Hindlimb muscle (tissue), 1 donor: ENCODE measurements at places on chromosomes 3 and 15.

- no peak for DNase-seq
These were observed 444.7 kb downstream of the ERC2 start for GRCh38 chr3:56023546-56023945.

- no peak for DNase-seq
These were observed 112.7 kb downstream of the NFKBIZ start for GRCh38 chr3:101962055-101962454.

DNA sequence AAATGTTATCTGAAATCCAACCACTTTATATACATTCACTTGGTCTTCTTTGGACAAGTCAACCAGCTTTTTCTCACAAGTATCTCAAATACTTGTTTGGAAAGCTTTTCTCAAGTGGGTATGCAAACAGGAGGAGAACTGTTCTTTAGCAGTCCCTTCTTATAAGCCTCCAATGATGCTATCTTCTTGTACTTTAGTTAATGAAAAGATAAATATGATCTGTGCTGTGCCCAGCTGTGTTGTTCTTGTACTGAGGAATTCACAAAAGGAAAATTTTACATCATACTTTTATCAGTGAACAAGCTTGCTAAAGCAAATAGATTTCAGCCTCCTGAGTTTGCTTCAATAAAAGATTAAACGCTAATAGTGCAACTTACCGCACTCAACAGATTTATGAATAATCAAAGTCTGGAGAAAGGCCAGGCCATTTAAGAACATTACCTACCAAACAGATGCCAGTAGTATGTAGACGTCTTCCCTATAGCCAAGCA lies 395.2 kb downstream of the MECOM start:
- DNase-seq = no peak

GRCh38 chr15:89912674-89913396 lies at the start of gene ARPIN:
Gene ARPIN (minus strand): TSS chr15:89912952. CDS start chr15:89912835, 117 bp downstream.
- DNase-seq = peak; percentile 68

- DNase-seq = no peak
These were observed 559.5 kb upstream of the SEMA6D start for GRCh38 chr15:47157827-47158226.

DNA sequence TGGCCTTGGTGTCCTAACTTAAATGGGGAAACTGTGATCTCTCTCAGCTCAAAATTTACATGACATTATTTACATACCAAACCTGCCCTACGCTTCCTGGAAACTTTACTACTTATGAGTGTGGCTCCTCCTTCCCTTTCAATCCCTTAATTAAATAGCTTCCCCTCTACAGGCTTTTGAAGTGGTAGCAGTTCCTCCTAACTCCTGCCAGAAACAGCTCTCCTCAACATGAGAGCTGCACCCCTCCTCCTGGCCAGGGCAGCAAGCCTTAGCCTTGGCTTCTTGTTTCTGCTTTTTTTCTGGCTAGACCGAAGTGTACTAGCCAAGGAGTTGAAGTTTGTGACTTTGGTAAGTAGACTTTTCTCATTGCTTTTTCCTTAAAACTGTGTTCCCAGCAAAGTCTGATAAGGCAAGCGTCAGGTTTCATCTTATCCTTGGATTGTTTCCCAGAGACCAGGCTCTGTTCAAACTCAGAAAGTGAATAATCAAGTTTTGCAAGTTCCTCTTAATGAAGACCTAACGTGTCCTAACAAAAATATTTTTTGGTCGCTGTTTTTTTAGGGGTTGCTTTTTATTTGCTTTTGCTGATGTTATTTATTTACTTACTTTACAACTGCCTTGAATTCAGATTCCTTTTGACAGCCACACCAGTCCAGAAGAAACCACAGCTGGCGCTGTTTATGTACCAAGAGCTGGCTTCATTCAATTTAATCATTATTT lies at the start of gene ACP3:
Gene ACP3, plus strand, starts transcription at position 179 of the 720 bp plus-strand sequence. Its CDS starts 50 bp downstream, at position 229.
- DNase-seq = no peak

GRCh38 chr3:30476368-30477084 lies 129.9 kb upstream of the TGFBR2 start:
- DNase-seq = no peak

DNA sequence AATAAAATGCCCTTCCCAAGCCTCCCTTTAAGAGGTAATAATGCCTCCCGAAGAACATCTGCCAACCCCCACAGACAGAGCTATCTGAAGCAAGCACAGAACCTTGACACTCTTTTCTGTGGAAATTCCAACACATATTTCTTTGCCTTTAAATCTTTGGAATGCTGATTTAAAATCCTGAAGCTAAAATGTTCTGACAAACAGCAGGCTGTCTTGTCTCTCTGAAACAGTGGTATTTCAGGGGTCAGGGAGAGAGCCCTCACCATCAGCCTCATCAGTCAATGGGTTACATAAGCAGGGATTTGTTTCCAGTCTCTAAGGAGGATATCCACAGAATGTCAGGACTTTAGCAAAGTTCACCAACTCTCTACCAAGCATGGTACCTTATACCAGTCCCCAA lies 27.8 kb upstream of the ARHGEF3 start:
- no peak for DNase-seq

- DNase-seq = no peak
These were observed 317.6 kb upstream of the MME start for GRCh38 chr3:154762486-154762885.

- peak; percentile 26 for DNase-seq
These were observed 566 bp downstream of the HMCES start for GRCh38 chr3:129278966-129279906.

GRCh38 chr15:64251121-64251520 lies 88.3 kb upstream of the PPIB start:
- no peak for DNase-seq

GRCh38 chr15:60557191-60557618 lies 78.3 kb upstream of the ICE2 start:
- DNase-seq = no peak

GRCh38 chr3:38984110-38984509 lies 67.6 kb downstream of the SCN11A start:
- no peak for DNase-seq

- DNase-seq = no peak
These were observed 229.7 kb downstream of the ISL2 start for GRCh38 chr15:76566276-76566675.

- no peak for DNase-seq
These were observed 17.7 kb downstream of the MYNN start for GRCh38 chr3:169790687-169791429.

DNA sequence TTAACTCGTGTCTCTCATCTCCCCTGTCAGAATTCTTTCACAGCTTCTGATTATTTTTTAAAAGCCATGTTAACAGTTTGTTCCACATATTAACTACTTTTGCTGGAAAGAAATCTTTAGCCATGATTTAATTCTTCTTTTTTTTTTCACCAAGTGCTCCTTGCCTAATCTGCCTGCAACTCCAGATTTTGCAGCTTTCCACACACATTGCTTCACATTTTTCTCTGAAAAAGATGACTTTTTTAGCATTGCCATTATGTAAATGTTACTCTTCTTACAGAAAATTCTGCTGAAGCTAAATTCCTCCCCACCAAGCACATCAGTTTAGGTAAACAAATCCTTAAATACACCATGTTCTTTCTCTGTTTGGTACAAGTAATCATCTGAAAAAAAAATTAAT lies 23.4 kb upstream of the PPARG start:
- DNase-seq = no peak

DNA sequence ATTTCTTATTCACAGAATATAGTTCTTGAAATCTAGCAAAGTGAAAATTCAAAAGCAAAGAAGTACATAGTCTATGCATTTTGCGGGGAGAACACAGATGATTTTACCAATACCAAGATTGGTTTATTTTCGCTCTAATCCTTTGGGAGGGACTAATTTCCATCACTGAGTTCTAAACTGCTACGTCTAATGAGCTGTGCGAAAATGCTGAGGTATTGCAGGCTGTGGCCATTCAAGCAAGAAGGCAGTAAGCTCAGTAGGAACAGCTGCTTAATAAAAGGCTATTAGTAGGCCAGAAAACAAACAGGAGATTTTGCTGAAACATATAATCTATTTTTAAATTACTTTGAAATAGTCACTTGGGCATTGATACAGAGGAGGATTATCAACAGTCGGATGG lies 379.0 kb downstream of the CNTN4 start:
- DNase-seq = no peak

- DNase-seq = no peak
These were observed 3.9 kb downstream of the RTP3 start for GRCh38 chr3:46501702-46502101.

DNA sequence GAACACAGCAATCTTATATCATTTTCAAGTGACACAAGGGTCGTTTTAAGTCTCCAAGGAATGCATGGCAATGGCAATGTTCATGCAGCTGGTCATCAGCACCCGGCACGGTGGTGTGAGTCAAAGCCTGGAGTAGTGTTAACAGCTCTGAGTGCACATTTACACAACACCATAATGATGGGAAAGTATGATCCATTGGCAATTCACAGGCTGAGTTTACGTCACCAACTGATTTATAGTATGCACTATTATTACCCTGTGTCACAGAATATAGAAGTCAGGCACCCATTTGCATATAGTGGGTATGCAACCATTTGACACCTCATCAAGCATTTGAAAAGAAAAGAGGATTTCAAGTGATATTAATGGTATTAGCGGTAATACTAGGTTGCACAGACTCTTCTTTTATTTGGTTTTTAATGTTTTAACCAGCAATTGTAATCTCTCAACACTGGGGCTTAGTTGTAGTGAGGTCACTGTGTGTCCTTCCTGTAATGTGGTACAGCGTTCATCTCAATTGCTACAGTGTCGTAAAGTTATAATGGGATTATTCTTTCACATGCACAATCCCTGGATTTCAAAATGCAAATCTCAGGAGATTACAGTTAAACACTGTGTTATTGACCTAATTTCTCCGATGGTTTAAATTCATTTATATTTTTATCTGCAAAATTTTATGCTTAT lies 113.8 kb downstream of the C3orf38 start:
- DNase-seq = no peak
